NCI-H1694 treated with DMSO at 0.1 percent for 48 hours (cell line): ENCODE measurements at places on chromosomes 12 and 14.
A peak's percentile ranks its signal among the peaks of the same experiment; 100 is the strongest.

GRCh38 chr14:101122237-101123141, 219.0 kb upstream of the RTL1 start:
- no peak for DNase-seq

- DNase-seq, result no peak
These were observed 23.3 kb downstream of the SNRPF start for GRCh38 chr12:95882080-95882479.

GRCh38 chr14:97107080-97107479, 309.9 kb downstream of the VRK1 start:
- no peak for DNase-seq

- no peak for DNase-seq
These were observed 4.7 kb upstream of the EIF2S3B start for GRCh38 chr12:10501030-10501429.

DNA sequence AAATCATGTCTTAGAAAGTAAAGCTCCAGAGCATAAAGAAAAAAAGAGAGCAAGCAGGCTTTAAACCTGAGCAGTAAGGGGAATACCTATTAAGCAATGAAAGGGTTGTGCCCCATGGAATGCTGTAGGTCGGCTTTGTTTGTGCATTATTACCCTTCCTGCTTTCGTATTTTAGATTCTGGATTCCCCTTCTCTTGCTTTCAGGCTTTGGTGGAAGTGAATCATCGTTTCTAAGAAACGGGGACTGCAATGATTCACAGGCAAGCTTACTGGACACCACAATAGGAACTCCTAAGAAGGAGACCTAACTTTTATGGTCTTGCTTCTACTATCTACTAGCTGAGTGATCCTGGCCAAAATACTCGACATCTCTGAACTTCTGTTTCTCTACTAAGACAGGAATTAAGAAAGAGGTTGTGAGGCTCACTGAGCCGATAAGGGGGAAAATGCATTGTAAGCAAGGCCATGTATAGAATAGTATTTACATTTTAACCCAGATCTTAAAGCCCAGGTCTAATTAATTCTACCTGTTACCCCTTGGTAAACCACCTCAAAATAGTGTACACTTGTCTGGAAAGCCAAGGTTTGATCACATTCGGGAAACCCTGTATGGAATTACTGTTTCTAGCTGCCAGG, 1.2 kb upstream of the BMAL2 start:
- no peak for DNase-seq

DNA sequence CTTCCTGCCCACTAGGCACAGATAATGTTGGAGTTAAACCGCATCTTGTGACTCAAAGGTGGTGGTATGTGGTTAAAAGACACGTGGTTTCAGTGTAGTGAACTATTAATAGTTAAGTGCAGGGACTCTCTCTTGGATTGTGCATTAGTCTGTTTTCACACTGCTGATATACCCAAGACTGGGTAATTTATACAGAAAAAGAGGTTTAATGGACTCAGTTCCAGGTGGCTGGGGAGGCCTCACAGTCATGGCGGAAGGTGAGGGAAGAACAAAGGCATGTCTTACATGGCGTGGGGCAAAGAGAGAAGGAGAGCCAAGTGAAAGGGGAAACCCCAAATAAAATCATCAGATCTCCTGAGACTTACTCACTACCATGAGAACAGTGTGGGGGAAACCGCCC, 362.3 kb downstream of the GLT1D1 start:
- no peak for DNase-seq

- DNase-seq, result peak; percentile 68
These were observed 536 bp upstream of the DAAM1 start for GRCh38 chr14:59187802-59188460.

GRCh38 chr12:79886917-79887519, 47.9 kb downstream of the PPP1R12A start:
- peak; percentile 46 for DNase-seq

DNA sequence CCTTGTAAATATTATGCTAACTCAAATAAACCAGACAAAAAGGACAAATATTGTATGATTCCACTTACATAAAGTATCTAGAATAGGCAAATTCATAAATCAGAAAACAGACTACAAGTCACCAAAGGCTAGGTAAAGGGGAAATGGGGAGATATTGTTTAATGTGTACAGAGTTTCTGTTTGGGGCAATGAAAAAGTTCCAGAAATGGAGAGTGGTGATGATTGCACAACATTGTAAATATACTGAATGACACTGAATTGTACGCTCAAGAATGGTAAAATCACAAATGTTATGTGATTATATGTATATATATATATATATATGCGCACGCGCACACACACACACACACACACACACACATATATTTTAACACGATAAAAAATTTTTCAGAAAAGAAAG, 182.5 kb downstream of the SLC2A13 start:
- DNase-seq, result no peak

DNA sequence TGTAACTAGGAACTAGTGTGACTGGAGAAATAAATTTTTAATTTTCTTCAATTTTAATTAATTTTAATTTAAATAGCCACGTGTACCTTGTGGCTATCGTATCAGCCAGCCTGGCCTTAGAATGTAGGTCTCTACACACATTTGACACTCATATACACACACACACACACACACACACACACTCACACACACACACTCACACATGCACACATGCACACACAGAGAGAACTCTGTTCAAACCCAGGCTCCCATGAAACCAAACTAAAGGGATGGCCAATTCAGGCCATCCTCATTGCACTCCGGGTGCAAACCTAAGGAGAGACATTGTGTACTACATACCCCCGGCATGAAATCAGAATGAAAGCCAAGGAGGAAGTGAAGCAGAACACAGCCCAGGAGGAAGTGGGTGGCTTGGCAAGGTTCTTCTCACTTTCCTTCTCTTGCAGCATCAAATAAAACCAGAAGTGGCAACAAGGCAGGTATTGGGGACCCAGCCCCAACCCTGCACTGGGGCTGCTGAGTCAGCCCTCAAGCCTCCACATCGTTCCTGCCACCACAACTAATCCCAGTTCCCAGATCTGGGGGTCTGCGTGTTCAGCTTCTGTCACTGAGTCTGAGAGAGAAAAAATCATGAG, 26.2 kb upstream of the CHPT1 start:
- no peak for DNase-seq

GRCh38 chr14:37411079-37411735, 183.8 kb downstream of the FOXA1 start:
- no peak for DNase-seq

- DNase-seq, result no peak
These were observed 81.9 kb downstream of the TMEM260 start for GRCh38 chr14:56661478-56661877.

- DNase-seq, result no peak
These were observed 55.4 kb downstream of the FBXO33 start for GRCh38 chr14:39376667-39377403.

DNA sequence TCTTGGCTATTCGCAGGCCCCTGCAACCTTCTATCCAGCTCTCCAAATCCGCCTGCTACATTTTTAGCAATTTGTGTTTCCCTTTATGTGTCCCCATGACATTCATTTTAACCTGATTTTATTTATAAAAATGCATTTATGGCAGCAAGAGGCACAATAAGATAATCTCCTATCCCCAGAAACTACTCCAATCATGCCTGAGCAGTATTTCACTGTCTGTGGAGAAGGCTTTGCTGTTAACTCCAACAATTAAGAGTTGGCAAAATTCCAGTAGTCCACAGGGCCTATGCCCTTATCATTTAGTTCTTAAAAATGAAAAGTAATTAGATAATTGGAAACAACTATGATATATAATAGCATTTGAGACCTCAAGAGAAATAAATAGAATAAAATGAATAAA, 462.4 kb downstream of the TRHDE start:
- DNase-seq, result no peak

GRCh38 chr12:48882315-48882687, 16.6 kb upstream of the RND1 start:
- DNase-seq, result no peak

DNA sequence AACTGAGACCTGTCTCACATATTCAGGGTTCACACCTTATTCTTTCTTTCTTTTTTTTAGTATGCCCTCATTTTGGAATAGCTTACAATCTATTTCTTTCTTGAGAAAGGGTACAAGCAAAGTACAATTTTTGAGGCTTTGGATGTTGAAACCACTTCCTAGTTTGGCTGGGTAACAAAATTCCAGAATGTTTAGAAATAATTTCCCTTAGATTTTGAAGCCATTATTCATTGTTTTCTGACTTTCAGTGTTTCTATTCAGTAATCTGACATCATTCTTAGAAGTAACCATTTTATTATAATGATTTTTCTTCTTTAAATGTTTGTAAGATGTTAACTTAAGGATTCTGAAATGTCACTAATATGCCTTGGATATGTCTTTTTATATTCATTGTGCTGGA, 28.2 kb downstream of the ST8SIA1 start:
- DNase-seq, result no peak

DNA sequence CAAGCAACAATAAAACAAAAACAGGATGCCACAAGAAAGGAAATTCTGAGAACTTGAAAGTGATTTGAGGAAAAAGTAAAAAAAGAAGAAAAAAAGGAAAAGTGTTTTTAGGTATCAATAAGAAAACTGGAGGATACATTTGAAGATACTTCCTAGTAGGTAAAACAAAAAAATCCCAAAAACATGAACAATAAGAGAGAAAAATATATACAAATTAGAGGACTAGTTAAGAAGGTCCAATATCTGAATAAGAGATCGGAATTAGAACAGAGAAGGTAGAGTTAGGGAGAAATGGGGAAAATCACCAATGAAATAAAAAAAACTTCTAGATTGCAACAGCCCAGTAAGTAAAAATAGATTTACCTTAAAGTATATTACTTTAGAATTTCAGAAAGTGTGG, 8.8 kb downstream of the DEPDC4 start:
- no peak for DNase-seq

DNA sequence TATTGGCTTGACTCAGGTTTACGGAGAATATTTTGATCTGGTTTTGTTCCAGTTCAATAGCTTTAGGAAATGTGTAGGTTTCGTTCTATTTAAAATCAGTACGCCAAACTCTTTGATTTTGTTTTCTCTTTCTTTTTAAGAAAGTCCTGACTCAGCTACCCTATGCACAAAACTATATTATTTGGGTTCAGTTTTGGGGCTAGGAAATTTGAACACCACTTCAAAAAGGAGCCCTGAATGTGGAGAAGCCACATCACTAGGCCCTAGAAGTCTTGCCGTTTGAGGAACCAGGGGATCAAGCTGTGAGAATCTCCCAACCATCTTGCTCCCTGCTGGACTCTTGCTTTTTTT, 168.2 kb upstream of the BCL2L14 start:
- DNase-seq, result no peak

- DNase-seq, result peak; percentile 31
These were observed at the start of gene ABHD4 for GRCh38 chr14:22598099-22598895. Gene ABHD4, plus strand, starts transcription at chr14:22598300. Its CDS starts 7 bp downstream, at chr14:22598307.

GRCh38 chr12:93803424-93803807, 126.2 kb downstream of the CRADD start:
- DNase-seq, result no peak

DNA sequence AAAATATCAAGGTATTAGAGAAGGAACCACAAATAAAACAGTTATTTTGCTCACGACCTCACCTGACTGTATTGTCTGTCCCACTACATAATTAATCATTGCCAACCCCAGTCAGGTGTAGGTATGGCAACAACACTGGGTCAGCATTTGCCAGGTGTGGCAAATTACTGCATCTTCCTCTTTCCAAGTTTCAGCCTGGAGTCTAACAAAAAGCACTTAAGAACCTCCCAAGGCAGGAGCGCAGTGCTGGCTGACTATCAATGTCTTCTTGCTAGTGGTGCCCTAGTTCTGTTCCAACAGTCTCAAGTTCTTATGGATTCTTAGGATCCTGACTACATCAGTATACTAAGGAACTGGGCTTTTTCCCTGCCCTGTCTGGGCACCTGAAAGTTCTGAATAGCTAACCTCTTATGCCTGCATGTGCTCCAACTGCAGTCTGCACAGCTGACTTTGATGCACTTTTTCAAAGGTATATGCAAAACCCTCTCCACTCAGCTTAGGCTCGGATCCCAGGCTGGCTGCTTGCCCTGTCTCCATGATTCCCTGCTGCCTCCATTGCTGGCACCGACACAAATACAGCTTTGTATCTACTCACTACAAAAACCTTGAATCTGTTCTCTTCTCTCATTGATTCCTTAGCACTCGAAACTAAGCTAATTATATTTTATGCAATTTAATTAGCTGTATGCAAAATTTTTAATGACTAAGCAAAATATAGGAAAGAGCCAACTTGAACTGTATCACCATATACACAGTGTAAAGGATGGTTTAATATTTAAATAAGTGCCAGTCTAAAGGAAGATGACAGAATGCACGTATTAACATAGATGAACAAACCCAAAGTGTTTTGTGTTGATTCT, 113.3 kb downstream of the PRKD1 start:
- DNase-seq, result peak; percentile 44

DNA sequence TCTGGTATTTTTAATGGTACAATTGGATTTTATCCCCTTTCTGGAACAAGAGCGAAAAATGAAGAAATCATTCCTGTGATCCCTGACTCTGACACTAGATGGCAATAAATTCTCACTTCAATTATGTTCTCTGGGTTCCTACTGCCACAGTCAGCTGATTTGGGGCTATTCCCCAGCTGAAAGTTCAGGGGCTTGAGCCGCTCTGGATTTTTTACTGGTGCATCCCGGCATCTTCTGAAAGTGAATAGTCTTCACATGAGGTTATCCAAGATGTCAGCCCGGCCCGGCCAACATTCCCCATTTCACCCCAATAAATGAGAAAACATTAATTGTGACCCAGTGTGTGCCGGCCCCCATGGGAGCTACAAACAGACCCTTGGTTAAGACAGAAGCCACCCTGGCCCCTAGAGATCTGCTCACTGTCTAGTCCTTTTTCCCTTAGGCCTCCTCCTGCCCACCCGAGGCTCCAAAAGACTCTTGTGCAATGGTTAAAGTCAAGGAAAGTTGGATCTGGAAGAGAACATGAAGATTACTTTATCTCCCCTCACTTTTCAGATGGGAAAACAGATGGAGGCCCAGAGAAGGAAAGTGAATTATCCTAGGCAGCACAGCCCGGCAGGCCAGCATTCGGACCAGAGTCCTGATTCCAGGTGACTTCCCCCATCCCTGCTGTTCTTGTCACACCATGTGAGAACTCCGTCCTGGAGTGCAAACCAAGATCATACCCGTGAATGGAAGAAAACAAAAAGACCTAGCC, 20.8 kb downstream of the CKAP4 start:
- DNase-seq, result peak; percentile 67

- DNase-seq, result no peak
These were observed 5.1 kb downstream of the ESRRB start for GRCh38 chr14:76380991-76381390.

GRCh38 chr12:21613931-21614330, 9.3 kb upstream of the GYS2 start:
- DNase-seq, result no peak
